CMK (cell line): ENCODE measurements at places on chromosomes 4 and X.

GRCh38 chr4:182062458-182062857 is 180.7 kb upstream of the TENM3 start:
- no peak for DNase-seq

GRCh38 chr4:185786422-185786821 is 25.6 kb downstream of the SORBS2 start:
- no peak for DNase-seq

DNA sequence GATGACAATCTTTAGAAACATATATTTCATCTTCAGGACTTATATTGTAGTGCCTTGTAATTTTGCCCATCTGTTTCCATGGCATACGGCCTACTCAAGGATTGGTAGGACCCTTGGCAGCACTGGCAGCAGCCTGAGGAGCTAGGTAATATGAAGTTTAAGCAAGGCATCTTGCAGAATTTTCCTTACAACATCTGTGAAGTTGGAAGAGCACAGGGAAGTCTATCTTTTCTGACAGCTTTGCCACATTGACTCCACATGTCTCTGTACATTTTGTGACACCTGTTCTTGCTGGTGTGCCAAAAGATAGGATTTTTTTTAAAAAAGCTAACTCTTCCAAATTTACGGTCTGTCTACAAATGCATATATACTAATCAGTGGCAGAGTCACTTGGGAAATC is 1235.2 kb downstream of the PCDH7 start:
- no peak for DNase-seq

- DNase-seq: no peak
These were observed 668.1 kb downstream of the RPA4 start for GRCh38 chrX:97551821-97552220.

GRCh38 chr4:105496899-105497298 is 23.0 kb upstream of the PPA2 start:
- DNase-seq: no peak

DNA sequence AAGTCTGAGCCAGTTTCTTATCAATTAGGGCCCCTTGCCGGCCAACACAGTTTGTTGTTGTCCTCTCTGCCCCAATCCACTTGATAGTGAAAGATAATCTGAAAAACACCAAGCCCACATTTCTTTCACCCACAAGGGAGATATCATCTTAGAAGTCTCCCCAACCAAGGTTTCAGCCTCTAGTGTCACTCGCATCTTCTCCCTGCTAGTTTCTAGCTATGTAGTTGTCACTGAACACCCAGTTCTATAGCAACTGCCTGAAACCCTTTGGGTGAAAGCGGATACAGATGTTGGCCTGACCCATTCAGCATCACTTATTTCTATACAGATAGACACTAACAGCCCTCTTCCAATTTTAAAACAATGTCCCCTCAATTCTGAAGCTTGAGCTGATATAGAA is 116.3 kb downstream of the BMP15 start:
- no peak for DNase-seq

DNA sequence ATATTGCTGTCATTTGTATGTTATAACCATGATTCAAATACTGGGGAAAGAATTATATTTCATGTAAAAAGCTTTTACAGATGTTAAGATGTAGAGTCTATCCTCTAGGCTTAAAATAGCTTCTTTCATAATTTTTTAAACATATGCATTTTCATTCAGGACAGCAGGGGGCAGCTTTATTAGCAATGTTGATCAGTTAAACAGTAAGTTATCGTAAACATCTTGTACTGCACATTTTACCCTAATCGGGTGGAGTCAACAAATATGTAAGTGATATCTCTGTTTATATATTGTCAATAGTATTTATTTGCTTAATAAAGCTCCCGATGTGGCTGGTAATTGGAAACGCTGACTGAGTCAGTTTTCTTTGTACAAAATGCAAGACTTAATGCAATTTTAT is 142.5 kb upstream of the MED14 start:
- peak; percentile 4 for DNase-seq

- DNase-seq: no peak
These were observed 298.1 kb downstream of the UNC5C start for GRCh38 chr4:95250544-95251137.

- no peak for DNase-seq
These were observed 45.7 kb downstream of the ARHGAP10 start for GRCh38 chr4:147777456-147778091.

GRCh38 chr4:42710329-42710728 is 53.4 kb upstream of the ATP8A1 start:
- DNase-seq: no peak

GRCh38 chr4:35793045-35793722 is 451.1 kb downstream of the ARAP2 start:
- DNase-seq: no peak

- no peak for DNase-seq
These were observed 118.5 kb downstream of the TLL1 start for GRCh38 chr4:165991325-165992180.

GRCh38 chr4:81351654-81352445 is 119.9 kb downstream of the RASGEF1B start:
- peak; percentile 64 for DNase-seq

DNA sequence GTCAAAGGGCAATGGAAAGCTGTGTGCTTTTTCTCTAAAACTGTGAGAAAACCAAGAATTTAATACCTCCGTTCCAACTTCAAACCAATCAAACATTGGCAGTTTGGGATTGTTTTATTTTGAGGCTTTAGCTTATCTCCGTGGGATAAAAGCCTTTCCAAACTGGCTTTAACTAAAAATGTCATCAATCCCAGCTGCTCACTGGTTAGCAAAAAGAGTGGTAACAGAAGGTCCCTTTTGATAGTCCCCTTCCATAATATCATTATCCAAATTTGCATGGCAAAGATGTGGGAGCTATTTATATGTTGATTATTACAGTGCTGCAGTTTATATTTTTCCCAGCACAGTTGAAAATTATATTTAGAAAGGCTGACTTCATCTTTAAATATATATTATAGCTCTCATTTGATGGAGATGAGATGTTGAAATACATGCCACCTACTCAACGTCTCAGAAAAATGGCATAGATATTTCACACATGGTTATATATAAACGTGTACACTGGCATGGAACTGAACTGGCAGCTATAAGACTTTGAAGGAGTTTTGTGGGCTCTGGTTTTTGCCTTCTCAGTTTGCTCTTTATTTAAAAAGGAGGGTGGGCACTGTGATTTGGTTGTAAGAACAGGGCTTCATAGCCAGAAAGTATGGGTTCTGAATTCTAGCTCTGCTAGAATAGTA is 707.1 kb upstream of the SLIT2 start:
- no peak for DNase-seq
